Stromal cell of bone marrow (primary cell): ENCODE measurements at places on chromosomes 5 and 9.
A peak's percentile ranks its signal among the peaks of the same experiment; 100 is the strongest.

DNA sequence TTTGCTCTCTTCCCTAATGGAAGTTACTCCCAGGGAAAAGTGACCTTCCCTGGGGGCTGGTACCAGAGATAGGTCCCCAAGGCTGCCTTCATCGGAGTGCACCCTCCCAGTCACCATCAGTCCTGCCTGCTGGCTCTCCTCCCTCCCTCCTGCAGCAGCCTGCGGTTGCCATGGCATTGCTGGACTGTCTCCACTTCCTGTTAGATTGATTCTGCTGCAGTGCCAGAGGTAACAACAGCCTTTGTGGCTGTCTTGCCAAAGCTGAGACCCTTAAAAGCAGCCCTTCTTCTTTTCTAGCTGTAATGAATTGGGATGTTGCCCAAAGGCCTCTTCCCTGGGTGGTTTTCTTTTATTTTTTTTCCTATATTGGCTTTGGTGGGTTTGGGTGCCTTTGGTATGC lies 78.1 kb upstream of the PRLR start:
- DNase-seq = no peak

GRCh38 chr5:124452412-124452811 lies 294.0 kb downstream of the ZNF608 start:
- DNase-seq = no peak

DNA sequence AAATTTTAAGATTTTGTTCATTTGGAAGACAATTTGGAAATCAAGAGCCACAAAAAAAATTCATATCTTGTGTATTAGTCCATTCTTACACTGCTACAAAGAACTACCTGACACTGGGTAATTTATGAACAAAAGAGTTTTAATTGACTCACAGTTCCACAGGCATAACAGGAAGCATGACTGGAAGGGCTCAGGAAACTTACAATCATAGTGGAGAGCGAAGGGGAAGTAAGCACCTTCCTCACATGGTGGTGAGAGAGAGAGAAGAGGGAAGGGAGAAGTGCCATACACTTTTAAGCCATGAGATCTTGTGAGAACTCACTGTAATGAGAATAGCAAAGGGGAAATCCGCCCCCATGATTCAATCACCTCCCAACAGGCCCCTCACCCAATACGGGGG lies 274.4 kb downstream of the KCNN2 start:
- no peak for DNase-seq

GRCh38 chr5:172150514-172151425 lies 37.3 kb downstream of the STK10 start:
- no peak for DNase-seq

DNA sequence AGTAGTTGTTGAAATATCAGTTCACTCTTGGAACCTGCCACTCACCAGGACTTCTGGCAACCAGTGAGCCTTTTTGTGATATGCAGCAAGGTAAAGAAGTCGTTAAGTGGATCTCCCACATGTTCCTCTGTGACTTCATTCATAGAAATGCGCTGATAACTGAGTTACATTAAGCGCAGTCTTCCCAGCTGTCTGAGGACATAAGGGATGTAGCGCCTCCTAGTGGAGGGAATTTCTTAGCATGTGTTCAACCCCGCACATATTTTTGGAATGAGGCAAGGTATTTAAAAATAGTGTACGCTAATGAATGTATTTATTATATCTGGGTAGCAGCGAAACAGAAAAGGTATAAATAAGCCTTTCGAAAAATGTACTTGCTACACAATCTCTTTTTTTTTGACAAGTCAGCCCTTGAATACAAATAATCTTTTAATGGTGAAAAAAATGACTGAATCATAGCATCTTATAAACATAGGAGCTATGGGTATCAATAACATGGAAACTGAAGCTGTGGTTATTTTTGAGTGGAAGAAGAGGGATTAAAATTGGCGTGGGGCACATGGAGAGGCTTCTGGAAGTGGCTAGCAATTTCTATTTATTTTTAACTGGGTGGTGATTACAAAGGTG lies 38.0 kb downstream of the PALM2AKAP2 start:
- DNase-seq = peak; percentile 87

DNA sequence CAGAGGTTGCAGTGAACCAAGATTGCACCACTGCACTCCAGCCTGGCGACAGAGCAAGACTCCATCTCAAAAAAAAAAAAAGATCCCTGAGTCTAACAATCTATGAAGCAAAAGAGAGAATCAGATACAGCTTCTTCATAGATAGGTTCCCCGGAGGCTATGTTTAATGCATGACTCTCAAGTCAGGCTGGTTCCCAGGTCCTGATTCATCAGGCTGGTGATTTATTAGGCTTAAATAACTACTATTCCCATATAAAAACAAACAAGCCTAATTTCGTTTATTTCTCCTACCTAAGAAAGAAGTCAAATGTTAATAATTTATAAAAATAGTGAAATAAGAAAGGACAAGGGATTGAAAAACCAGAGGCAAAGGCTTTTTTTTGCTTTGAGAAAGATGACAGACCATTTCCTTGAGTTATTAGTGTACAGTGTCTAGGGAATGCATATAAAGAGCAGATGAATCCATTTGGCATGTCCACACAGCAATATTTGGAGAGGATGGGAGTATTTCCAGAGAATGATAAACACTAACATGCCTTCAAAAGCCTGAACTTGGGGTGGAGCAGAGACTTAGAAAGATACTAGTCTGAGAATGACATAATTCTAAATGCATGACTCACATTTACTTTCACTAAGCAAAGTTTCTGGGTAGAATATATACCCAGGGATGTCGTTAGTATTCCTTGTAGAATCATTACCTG lies 115.3 kb downstream of the NREP start:
- DNase-seq = peak; percentile 78
